Inflammatory macrophage treated with lipopolysaccharide for 4 hours (primary cell): ENCODE measurements at places on chromosomes 6 and 20.

DNA sequence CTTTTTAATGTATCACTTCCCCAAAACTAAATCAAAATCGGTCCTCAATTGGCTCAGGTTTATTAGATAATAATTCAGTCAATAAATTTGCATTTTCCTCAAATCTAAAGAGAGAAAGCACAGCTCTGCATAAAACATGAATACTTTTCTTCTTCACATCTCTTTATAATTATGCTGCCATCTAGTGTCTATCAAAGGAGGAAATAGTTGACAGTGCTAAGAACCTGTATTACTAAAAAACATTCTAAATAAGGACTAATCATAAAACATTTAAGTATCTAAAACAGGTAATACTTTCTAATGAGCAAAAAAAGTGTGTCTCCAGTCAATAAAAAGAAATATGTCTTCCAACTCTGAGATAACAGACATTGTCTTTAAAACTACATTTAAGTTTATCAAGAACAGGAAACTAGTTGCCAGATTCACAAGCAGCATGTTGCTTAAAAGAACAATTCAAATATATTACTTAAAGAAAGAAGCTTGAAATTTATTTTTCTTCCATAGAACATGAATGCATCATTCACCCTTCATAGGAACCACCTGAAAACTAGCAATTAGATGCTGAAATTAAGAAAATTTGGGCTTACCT, 56.5 kb upstream of the DST start:
- DNase-seq: peak; percentile 46

DNA sequence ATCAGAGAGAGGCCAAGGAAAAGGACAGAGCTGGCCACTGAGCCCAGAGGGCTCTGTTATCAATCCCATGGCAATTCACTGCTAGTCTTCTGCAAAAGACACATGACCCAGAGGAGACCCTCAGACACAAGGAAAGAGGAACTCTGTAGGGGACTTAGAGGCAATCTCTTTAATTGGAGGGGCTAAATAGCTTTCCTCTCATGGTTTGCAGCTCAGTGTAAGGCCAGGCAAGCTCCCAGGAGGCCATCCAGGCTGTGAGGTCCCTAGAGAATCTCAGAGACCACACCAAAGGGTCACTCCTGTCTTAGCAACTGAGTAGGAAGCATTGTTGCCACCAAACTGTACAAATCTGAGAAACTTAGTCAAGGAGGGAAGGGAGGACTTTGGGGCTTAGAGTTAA, 10.0 kb upstream of the HLA-DOA start:
- DNase-seq: no peak

GRCh38 chr6:138857775-138858174, 61.9 kb downstream of the ECT2L start:
- peak; percentile 6 for DNase-seq

- DNase-seq: no peak
Measured at GRCh38 chr20:59246691-59247400, 53.6 kb upstream of the EDN3 start.

DNA sequence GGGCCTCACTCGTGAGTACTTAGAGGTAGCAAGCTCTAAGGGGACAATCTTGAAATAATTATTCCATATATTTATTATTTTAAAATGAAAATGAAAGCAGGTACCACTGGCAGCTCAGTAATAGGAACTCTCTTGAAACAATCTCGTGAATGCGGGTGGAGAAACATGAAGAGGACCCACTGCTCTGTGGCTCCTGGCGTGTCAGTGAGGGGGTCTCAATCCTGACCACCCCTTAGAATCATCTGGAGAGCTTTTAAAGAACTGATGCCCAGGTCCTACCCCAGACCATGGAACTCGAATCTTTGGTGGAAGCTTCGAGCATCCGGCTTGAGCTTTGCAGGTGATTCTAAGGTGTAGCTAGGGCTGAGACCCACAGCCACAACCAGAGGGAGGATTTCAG, 23.9 kb upstream of the PXDC1 start:
- no peak for DNase-seq
